Daoy (cell line): ENCODE measurements at places on chromosomes 4 and X. TPM values are rescaled to one million over a fixed set of nuclear protein-coding genes. Genes with fewer than 3 reads are reported as not detected.

The UBE2A gene
- total RNA-seq: 16.6 and 17.6 TPM in 2 replicates

The SCML1 gene
- 4.9 and 6.5 TPM in 2 replicates for total RNA-seq

The METTL14 gene
- total RNA-seq: 10.2 and 22.0 TPM in 2 replicates

The C4orf51 gene
- total RNA-seq: not detected in 2 replicates

DNA sequence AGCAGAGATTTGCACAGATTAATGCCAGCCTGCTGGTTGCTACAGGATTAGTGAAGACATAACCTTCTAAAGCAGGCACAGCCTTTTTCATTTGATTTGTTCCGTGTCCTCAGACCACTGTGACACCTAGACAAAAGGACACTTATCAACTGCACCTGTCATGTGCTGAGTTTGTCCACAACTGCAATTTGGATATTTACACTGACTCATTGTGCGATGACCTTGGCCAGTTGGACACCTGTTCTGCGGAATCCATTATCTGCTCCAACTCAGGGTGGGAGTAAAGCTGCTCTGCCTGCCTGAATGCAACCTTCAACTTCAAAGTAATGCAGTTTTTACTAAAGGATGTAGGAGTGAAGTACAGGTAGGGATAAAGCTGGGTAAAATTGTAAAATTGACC lies 4.1 kb upstream of the NR0B1 start:
- no peak for DNase-seq

GRCh38 chr4:141609243-141609642 lies 27.1 kb upstream of the IL15 start:
- no peak for DNase-seq

DNA sequence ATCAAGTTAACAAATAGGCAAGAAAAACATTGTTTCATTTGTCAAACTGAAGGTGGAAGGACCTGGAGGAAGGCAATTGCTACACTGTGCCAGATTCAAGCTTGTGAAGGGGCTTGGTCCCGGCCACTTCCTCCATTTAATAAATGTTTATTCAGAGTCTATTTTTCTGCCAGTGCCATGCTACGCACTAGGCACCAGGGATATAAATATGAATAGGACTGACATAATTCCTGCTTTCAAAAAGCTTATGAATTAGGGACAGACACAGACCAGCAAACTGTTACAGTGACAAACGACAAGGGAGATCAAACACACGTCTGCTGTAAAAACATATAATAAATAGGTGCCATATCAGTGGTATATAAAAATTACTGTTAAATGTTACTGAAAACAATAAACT lies 571 bp downstream of the TLR6 start:
- DNase-seq: no peak

- no peak for DNase-seq
These were observed 24.6 kb downstream of the ZRSR2 start for GRCh38 chrX:15814771-15815365.

DNA sequence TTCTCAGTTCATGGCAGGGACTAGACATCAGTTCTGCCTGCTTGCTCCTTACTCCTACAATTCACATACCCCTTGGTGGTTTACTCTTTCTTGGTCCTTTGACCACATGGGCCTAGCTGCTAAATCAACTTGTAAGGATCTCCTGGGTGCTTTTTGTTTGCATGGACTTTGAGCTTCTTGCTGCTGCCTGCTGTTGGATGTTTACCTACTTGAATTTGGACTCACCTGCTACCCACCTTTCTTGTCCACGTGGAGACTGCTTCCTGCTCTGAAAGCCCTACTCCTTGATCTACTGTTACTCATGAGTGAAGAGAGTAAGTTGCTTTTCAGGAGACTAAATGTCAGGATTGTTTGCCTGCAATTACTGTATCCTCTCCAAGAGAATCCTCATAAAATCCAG lies 15.2 kb upstream of the ARHGAP24 start:
- no peak for DNase-seq

GRCh38 chrX:72604112-72604511 lies 31.5 kb upstream of the HDAC8 start:
- DNase-seq: no peak

DNA sequence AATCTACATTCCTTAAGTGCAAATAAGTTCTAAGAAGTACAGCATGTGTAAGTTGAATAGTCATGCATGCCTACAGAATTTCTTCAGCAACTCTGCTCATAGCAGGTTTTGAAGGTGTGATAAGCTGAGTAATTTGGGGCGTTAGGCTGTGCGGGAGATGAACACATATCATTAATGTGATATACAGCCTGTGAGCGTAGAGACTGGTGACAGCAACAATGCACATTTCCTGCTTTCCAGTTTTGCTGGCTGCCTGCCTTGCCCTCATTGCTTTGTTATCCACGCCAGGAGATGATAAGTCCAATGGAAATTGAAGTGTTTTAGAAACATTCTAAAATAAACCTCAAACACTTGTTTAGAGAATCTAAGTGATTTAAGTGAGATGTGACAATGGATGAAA lies 1709.4 kb downstream of the ARAP2 start:
- no peak for DNase-seq

DNA sequence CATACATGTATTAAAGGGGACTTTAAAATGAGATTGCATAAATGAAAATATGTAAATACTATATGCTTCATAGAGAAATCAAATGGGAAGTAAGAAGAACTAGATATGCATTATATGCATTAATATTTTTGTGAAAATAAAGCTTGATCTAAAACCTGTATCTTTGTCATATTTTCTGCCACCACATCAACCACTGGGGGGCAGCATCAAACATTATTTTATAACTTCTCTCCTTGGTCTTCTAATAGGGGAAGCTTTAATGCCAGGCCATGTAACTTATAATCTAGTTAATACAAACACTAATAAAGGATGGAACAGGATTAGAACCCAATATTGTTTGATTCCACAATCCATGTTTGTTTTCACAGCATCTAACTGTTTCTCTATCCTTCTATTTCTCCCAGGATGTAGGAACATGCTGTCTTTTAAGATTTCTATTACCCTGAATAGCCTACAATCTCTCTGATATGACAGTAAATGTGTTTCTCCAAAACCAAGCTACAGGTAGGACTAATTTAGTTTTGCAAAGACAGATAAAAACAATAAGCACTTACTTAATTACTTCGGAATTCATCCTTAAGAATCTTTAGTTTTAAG lies 10.0 kb downstream of the QRFPR start:
- DNase-seq: peak; percentile 5
